ENCODE measurements at places on chromosomes 12 and 14.
A peak's percentile ranks its signal among the peaks of the same experiment; 100 is the strongest.

GRCh38 chr12:114729731-114730130 lies 45.8 kb upstream of the TBX3 start:
- no peak for DNase-seq

DNA sequence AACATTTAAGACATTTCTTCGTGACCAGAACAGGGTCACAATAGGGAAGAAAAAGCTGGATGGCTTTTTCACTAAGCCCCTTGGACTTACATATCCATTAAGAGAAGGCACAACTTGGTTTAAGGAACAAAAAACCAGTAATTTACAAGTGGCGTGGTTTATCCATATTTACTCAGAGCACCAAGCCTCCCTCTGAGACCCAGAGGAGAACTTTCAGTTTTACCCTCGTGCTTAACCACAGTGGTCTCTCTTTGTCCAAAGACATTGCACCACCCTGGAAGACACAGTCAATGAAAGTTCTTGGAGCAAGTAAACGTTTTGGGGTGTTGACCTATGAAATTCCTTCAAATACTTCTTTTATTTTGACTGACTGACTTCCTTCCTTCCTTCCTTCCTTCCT lies 52.5 kb downstream of the SSPN start:
- DNase-seq, result no peak

DNA sequence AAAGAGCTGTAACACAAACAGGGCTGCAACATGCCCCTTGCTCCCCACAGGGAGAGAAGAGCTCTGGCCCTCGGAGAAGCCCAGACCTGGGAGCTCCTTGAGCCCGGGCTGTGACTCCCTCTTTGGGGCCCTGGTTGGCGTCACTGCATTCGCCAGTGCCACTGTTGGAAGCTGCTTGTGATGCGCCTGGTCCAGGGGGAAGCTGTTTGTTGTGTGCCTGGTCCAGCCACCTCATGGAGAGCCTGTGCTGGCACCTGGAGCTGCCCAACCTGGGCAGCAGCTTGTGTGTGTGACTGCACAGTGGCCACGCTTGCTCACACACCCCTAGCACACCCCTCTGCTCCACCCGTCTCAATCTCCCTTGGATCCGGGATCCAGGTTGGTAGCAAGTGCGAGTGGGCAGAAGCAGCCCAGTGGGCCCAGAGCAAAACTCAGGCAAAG lies 49.5 kb downstream of the A2M start:
- DNase-seq, result no peak

DNA sequence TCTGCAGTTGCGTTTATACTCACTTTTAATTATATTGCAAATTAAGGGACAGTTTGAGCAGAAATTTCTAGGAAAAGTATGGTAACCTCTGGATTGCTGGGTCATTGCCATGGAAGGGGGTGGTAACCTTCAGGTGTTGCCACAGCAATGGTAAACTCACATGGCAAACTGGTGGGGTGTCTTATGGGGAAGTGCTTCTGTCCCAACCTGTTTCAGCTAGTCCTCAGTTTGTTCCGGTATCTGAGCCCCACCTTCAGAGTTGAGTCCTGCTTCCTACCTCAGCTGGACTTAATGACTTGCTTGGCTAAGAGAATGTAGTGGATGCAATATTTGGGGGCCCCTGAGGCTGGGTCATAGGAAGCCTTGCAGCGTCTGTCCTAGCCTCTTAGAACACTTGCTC lies 7.3 kb upstream of the CLMN start:
- no peak for DNase-seq

GRCh38 chr14:96727980-96728717 lies 69.0 kb upstream of the VRK1 start:
- DNase-seq, result no peak

GRCh38 chr12:52355176-52355575 lies 12.1 kb downstream of the KRT85 start:
- DNase-seq, result no peak

- no peak for DNase-seq
These were observed 28.4 kb downstream of the GSG1 start for GRCh38 chr12:13075118-13075480.

DNA sequence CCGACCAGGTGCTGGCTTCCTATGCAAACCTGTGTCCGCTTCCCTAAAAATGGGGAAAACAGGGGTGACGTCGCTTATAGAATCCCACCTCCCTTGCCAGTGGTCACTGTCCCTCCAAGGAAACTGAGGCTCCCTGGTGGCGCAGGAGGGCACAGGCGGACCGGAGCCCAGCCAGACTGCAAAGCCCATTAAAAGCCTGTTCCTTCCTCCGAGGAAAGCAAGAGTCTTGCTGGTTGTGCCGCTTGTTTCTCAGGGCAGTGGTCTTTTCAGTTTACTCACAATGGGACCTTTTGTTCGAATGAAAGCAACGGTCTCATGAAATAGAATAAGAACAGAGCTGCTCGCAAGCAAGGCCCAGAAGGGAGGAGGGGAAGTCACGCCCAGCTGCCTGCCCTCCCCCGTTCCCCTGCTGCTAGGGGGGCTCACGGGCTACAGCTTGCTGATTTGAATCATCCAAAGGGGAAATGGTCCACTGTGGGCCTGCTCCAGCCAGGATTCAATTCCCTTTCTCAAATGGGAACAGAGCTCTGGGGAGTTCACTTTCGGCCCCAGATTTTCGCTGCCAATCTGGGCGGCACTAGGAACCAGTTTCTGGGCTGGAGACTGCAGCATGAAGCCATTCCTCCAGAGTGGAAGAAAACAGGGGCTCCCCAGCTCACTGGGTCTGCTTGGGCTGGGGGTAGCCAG lies 4.6 kb upstream of the SELPLG start:
- no peak for DNase-seq

DNA sequence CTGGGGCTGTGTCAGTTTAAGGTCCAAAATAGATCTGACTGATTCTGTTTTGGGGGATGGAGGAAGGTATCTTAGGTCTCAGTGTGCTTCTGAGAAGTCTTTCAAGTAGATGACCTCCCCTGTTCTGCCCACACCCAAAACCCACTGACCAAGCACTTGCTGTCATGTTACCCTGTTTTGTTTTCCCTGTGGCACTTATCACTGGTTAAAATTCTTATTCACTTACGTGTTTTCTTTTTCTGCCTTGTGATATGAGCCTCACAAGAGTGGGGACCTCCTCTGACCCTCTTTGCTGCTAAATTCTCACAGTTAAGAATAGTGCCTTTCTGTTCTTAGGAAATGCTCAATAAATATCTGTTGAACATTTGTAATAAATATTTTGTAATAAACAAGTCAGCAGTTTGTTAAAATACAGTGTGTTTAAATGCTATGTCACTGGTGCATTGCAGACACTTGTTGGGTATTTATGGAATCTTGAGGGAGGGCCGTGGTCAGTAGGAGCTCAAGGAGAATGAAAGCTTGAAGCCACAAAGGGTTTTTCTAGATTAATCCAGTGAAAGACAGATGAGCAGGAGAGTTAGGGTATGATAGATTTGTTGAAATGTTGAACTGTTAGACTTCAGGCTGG lies 20.9 kb downstream of the PLEKHA5 start:
- DNase-seq, result no peak

DNA sequence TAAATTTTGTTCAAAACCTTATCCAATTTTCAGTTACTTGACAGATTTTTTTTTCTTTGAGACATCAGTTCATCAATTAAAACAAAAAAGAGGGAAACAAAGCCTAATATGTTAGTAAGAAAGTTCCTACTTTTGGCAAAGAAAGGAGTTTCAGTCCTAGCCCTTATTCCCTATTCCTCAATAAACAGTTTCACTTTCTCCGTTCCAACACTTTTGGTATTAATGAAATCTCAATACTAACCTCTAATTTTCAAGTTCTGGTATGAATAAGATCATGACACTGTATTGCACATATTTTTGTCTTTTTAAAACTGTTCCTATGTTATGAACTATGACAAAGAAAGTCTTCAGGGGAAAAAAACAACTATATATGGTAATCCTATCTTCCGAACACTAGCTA lies 48.4 kb downstream of the RPS6KA5 start:
- DNase-seq, result no peak

- no peak for DNase-seq
These were observed 82.6 kb downstream of the NTF3 start for GRCh38 chr12:5514545-5514944.

DNA sequence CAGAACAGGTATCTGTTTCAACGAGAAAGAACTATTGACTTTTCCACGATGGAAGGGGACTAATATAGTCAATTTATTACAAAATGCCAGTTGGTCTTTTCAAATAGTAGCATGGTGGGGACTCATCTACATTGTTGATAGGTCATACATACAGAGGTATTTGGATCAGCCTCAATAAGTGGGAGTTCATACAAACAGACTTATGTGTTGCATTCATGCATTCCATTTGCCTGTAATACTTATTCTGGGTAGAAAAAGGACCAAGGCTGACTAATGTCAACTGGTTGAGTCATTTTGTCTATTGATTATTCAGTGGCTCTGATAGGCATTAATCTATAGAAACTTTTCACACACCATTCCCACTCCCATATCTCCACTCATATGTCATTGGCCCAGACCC lies 41.5 kb upstream of the GLIPR1 start:
- DNase-seq, result no peak

DNA sequence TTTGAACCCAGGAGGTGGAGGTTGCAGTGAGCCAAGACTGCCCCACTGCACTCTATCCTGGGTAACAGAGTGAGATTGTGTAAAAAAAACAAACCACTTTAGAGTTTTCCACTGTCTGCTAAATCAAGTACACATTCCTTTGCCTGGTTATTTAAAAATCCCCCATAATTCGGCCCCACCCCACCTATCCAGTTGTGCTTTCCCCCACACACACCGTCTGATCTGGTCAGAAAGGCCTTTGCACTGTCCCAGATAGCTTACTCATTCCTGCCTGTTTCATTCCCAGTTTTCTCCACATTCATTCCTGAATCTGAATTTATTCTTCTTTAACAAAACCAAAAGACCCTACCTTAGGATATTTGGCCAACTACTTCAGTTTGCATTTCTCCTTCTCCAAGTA lies 29.5 kb downstream of the NINJ2 start:
- DNase-seq, result no peak

DNA sequence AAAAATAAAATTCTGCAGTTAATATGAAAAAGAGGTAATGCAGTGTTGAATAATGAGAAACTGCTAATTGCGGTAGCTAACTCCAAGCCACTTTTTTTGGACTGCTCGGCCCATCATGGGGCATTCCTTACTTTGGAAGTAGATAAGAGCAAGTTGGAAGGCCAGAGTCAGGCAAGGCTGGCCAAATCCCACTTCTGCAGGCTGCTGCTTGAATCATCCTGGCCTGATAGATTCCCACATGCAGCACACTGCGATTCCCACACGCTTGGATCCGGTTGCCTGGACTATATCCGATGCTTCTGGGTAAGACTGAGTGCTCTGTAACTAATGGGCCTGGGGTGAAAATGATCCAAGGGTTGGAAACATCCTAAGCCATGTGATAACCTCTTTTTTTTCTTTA lies 10.6 kb downstream of the EIF2B2 start:
- no peak for DNase-seq

- DNase-seq, result peak; percentile 10
These were observed 629 bp downstream of the PRDM4 start for GRCh38 chr12:107760207-107760808.

DNA sequence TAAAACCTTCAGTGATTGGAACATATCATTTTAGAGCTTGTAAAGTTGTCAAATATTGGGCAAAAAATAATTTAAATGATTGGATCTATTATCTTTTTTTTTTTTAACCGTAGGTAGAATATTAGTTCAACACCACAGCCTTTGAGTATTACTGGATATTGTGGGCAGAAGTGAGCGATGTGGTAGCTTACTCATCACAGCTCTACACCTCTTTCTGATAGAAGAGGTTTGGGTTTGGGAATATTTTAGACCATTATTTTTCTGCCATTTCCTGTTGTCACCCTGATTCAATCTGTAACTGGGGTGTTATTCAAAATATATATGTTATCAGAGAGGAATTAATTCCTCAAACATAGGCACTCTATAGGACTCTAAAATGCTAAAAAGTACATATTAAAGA lies 34.8 kb upstream of the SLC38A2 start:
- DNase-seq, result no peak

GRCh38 chr12:34208331-34209258 lies 186.3 kb downstream of the ALG10 start:
- no peak for DNase-seq

DNA sequence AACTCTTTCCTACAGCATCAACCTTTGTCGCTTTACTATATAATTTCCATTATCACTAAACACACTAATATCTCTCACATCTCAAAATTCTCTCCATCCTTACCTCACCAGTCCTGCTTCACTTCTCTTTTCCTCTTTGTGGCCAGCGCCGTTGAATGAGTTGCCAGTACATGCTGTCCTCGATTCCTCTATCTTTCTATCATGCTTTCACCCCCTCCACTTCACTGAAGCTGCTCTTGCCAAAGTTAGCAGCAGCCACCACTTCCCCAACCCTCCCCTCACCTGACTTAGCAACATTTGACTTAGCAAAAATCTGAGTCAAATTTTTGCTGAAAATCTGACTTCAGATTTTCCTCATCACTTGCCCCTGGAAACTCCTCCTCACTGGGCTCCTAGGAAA lies 210.4 kb downstream of the ANO6 start:
- DNase-seq, result no peak

DNA sequence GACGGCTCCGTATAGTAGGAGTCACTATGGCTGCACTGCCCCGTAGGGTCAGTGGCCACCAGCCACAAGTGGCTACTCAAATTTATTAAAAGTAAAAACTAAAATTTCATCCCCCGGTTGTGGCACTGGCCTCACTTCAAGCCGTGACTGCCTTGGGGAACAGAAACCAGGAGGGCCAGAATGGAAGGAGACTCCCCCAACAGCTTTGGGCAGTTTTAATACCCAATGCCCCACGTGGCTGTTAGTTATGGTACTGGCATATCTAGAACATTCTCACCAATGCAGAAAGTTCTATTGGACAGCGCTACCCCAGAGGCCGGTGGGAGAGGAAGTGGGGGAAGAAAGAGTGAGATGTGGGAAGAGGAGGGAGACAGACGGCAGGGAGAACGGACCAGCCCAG lies 6.2 kb downstream of the NCOR2 start:
- DNase-seq, result no peak

DNA sequence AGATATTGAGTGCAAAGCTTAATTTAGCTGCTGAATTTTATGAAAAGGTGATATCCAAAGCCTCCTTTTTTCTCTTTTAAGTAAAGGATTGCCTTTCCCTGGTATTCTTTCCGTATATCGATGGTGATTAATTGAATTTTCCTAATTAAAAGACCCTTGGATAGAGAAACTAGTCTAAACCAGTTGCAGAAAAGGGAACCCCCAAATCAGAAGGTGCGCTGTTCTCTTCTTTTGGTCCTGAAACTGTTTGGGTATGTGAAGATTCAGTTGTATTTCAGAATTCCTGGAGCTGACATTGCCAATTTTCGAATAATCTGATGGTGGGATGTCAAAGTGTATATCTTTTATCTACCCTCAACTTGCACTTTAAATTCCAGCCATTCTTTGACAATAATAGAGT lies 1.9 kb downstream of the GPHN start:
- no peak for DNase-seq

GRCh38 chr12:50985322-50985721 lies 33.0 kb downstream of the HIGD1C start:
- no peak for DNase-seq
